ENCODE measurements at places on chromosomes 16 and 17.
A peak's percentile ranks its signal among the peaks of the same experiment; 100 is the strongest.

DNA sequence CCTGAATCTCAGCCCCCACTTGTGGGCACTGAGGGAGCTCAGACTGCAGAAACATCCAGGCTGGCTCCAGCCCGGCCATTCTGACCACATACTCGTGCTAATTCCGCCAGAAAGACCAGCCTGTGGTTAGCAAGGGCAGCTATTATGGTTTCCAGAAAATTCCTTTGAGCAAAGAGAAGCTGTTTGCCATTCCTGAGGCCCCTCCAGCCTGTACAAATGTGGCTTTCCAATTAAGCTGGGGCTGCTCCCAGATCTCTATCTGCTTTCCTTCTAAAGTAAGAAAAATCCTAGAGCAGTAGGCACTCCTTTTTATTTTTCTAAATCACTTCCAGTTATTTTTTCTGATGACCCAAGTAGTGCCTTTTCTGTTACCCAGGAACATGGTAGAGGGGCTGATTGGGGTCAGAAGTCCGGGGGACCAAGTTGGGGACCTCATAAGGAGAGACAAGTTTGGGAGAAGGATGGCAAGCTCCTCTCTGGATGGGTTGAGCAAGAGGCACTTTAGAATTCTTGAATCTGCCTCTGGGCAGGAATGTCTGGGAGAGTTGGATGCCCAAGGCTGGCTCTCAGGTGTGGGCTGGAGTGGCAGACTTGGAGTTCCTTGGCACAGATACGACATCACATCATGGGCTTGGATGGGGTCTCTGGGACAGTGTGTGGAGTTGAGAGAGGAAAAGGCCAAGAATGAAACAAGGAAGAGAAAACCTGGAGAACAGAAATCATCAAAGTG is 83.3 kb upstream of the TNRC6C start:
- DNase-seq = no peak

DNA sequence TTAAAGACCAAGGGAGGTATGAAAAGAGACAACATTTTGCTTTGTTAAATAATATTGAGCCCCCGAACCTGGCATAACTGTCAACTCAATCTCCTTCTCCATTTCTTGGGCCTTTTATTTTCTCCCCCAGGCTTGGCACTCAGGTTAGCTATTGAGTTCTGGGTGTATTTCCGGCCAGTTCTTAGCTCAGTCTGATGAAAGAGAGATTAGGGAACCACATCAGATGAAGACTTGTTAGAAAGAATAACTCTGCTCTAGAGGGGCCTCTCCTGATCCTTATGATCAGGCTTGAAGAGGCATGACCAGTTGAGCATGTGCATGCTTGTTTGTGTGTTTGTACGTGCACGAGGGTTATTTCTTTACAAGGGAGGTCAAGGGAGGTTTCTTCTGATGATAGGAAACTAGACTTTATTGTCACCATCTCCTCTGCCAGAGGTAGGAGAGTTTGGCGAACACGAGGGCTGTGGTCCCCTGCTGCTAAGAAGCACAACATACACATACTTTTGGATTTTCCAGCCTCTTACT is 29.2 kb upstream of the HS3ST2 start:
- DNase-seq = no peak

GRCh38 chr16:15607700-15608396 is 35.1 kb downstream of the MARF1 start:
- no peak for DNase-seq

- no peak for DNase-seq
These were observed 19.3 kb downstream of the CYB5D2 start for GRCh38 chr17:4162321-4162720.

- no peak for DNase-seq
These were observed 267.2 kb downstream of the TMEM114 start for GRCh38 chr16:8323153-8323552.

- DNase-seq = no peak
These were observed 4.6 kb upstream of the MFSD6L start for GRCh38 chr17:8803531-8804420.

DNA sequence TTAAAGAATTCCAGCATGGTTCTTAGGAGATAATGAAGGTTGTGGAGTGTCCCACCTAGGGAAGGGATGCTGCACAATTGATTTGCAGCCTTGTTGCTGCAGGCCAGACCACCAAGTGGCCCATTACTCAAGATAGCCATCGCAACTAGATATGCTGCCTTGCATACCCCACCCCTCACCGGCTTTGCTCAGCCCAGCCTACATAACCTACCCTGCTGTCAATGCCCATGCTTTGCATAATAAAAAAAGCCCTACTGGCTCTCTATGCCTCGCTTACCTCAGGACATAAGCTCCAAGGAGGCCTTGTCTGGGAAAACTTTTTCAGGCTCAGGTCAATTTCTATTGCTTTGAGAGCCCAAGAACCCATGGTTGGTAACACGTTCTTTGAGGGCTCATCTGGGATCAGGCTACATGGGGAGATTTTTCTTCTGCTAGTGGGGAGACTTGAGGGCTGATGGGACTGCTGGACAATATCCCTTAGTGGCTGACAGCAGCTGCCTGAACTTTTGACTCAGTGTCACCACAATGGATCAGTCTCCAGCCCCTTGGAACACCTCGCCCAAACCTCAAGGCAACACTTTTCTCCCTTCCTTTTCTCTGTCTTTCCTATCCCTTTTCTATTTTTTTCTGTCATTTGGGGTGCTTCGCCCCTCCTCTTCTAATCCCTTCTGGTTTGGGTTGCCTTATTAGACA is 38.3 kb downstream of the SCPEP1 start:
- no peak for DNase-seq

DNA sequence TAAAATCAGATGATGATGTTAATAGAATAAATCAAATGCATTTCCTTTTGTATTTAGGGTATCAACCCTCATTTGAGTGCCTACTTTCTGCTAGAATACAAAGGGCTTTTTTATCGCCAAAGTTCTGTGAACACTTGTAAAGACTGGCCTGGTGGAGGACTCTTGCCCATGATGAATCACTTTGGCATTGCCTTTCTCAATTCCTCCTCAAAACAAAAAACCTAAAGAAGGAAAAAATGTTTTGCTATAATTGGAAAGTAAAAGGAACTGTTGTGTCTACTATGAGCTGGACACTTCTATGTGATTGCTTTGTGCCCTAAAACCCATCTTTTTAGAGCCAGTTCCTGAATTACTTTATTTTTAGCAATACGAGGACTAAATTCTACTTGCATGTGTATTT is 13.0 kb upstream of the DHRS11 start:
- no peak for DNase-seq

- DNase-seq = no peak
These were observed 525 bp upstream of the ADCY7 start for GRCh38 chr16:50265716-50266336.

GRCh38 chr17:65177901-65178300 is 40.7 kb downstream of the RGS9 start:
- DNase-seq = no peak

- no peak for DNase-seq
These were observed 238.0 kb downstream of the PHKB start for GRCh38 chr16:47699106-47699505.

DNA sequence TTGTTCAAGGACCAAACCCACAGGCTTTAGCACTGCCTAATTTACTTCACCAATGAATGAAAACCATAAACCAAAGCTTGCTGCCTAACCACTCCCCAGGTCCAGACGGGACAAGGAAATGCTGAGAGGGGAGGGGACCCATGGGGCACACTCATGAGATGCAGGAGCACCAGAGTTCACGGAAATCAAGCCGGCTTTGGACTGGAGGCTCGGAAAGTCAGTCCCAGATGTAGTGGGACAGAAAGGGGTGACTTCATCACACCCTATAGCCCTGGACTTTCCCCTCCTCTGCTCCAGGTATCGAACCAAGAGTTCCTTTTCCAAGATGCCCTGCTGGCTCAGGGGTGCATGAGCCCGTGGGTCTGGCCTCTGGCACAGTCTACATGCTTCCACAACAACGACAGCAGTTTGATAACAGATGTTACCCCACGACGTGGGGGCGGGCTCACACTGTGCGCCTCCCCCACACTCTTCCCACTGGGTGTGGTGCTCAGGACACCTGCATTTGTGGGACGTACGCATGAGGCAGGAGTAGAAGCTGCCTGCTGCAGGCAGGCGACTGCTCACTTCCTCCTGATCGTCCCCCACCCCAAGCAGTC is 63.2 kb downstream of the AMFR start:
- DNase-seq = no peak

GRCh38 chr17:31754239-31754945 is 104.7 kb downstream of the COPRS start:
- no peak for DNase-seq

DNA sequence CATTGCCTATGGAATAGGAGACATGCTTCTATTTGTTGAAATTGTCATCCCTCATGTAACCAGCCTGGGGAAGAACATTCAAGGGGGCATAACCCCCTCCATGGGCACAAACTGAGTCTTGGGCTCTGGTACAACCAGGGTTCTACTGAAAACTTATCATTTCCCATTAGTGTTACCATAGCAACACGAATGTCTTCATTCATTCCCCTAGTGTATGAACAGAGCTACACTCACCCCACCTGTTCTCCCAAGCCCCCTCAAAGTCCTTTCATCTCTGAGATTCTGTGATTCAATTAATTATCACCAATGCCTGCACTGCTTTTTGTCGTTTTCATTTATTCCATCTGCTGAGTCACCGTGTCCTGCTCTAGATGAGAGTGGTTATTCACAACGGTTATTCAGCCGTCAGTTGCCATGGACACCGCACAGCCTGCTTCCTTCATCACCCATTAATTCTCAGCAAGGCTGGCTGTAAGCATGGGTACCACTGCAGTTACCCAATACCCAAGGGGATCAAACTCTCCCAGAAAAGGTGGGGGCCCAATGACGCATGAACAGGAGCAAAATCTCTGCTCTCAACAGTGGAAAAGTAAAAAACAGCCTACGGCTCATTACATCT is 1.6 kb upstream of the GAST start:
- DNase-seq = no peak

GRCh38 chr16:58107709-58108108 is 21.5 kb downstream of the CFAP20 start:
- no peak for DNase-seq

DNA sequence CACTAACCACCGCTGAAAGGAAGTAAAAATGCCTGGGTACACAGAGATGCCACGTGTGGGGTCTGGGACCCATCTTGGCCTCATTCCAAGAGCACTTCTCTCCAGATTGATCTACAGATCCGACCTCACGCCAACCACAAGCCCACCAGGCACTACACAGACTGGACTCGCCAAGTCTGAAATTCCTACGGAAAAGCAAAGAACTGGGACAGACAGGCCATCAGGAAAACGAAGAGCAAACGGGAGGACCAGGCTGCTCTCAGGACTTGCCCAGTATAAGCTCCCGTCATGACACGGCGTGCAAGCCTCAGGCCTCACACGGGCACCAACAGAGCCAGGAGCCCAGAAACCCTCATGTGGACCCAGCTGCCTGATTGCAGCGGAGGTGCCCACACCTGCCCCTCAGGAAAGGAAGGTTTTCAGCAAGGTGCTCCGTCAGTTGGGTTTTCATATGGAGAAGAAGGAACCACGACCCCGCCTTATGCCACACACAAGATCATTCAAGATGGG is 20.1 kb upstream of the C16orf95 start:
- no peak for DNase-seq

DNA sequence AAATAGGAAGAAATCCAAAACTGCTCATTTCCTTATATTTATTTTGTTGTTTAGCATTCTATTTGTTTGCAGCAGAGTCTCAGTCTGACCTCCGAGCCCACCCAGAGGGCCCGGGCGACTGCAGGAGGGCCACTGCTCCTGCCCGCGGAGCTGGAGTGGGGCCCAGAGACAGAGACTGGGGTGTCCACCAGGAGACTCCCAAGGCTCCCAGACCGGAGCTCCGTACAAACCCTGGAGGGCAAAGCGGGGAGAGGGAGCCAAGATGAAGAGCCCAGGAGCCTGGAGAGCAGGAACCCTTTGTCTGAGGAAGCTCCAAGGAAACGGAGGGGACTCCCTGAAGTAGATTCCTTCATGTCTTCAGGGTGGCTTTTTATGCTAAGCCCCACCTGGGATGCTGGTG is 57.9 kb downstream of the AXIN2 start:
- no peak for DNase-seq

- no peak for DNase-seq
These were observed 1.5 kb downstream of the ZNF205 start for GRCh38 chr16:3113765-3114479.

GRCh38 chr17:10737168-10737622 is 7.4 kb upstream of the TMEM220 start:
- no peak for DNase-seq

GRCh38 chr17:49496867-49497147 is 1.7 kb downstream of the NGFR start:
- DNase-seq = no peak

DNA sequence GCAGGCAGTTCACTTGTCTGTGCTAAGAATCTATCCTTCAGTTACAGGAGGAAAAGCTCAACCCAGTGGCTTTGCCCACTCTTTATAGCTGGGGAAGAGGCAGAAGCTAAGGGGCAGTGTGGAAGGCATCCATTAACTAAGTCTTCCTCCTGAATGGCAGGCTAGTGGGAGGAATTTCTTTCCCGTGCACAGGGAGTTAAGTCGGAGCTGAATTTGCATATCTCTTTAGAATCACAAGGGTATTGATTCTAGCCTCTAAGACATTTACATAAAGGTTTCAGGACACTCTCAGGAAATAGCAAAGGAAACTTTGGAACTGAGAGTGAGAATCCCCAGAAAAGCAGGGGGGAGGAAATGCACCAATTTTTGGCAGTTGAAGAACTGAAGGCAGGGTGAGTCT is 245.6 kb downstream of the CA10 start:
- DNase-seq = no peak

GRCh38 chr17:46774108-46774737 is 44.3 kb downstream of the WNT3 start:
- DNase-seq = no peak

DNA sequence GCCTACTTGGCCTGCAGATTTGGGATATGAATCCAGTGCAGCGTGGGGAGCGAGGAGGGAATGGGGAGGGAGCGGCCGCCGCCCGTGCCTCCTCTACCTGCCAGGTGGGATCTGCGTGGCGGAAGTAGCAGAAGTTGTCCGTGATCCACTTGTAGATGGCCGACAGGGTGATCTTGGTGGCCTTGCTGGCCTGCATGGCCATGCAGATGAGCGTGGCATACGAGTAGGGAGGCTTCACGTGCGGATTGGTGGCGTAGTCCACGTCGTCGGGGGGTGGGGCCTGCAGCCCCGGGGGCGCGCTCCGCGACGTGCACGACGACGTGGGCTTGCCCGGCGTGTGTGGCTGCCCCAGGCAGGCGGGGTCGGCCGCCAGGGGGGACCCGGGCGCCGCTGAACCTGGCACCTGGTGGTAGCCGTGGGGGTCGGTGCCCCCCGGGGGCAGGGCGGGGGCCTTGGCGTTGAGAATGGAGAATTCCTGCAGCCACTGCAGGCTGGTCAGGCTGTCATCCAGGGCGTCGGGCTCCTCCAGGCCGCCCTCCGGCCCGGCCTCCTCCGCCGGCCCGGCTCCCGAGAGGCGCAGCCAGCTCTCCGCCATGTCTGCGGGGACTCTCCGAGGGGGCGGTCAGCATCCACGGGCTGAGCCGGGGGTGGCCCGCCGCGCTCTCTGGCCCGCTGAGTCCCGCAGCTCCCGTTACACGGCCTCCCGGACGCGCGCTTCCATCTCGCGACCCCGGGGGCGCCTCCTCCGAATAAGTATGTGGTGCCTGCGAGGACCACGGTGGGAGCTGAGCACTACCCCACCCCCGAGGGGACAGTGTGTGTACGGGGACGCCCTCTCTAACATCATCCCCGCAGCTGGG is 1.0 kb downstream of the FOXJ1 start:
- DNase-seq = peak; percentile 47

GRCh38 chr16:83305092-83305491 is 502.7 kb upstream of the HSBP1 start:
- no peak for DNase-seq

- DNase-seq = no peak
These were observed 421.7 kb upstream of the C16orf82 start for GRCh38 chr16:26644912-26645543.

- no peak for DNase-seq
These were observed 834.0 kb downstream of the CDH11 start for GRCh38 chr16:64287655-64288528.

Measured in stimulated activated CD8-positive, alpha-beta memory T cell treated with anti-CD3 and anti-CD28 coated beads, Interleukin-4, amount 100 ng/mL, for 24 hours (primary cell).